ENCODE measurements at places on chromosomes 5 and 9.

- no peak for DNase-seq
Observed at GRCh38 chr9:115164511-115164974, 46.6 kb upstream of the TNC start.

GRCh38 chr5:93583439-93583767 is 381 bp downstream of the NR2F1 start:
- DNase-seq: no peak

GRCh38 chr9:93099551-93100275 is 3.7 kb downstream of the CARD19 start:
- DNase-seq: no peak

DNA sequence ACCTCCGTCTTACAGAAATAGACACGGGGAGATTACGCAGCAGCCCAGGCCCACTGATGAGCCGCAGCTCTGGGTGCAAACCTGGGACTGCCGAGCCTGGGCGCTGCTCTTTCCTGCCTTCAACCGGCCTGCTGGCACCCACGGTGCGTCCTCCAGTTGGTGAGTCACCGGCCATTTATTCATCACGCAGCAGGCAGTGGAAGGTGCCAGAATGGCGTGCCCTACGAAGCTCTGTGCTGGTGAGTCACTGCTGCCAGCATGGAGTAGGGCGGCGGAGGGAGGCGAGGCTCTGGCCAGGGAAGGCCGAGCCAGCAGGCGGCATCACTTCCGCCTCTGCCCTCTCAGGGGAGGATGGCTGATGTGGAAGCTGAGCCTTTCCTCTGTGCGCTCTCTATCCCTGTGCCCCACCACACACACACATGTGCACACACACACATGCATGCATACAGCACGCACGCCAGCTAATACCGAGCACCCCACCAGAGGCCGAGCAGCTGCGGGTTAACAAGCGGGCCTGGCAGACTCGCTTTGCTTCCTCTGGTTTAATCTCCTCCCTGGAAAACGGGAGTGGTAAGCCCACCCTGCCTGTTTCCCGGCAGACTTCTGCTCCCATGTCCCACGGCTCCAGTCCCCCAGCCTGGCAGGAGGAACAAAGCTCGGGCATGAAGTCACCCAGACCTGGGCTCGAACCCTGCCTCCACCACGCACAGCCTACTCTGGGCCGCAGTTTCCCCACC is 39.2 kb downstream of the OLFM1 start:
- DNase-seq: no peak

DNA sequence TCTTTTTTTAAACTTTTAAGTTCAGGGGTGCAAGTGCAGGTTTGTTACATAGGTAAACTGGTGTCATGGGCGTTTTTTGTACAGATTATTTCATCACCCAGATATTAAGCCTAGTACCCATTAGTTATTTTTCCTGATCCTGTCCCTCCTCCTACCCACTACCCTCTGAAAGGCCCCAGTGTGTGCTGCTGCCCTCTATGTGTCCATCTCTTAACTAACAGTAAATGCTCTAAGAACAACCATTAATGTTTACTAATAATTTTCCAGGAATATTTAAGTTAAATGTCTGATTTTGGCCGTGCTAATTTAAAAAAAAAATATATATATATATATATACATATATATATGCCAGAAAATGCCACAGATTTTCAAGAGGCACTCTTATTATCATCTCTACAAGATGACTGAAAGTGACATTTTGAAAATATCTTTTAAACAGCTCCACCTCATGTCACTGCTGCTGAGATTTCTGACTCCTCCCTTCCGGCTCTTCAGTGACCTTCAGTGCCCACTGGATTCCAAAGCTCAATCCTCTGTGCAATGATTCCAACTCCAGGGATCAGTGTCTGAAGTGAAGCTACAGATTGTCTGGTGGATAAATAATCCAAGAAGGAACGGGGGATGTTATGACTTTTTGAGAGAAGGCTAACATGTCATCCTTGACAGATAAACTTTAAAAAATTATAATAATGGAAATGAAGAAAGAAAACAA is 46.7 kb upstream of the HNRNPA0 start:
- DNase-seq: no peak

DNA sequence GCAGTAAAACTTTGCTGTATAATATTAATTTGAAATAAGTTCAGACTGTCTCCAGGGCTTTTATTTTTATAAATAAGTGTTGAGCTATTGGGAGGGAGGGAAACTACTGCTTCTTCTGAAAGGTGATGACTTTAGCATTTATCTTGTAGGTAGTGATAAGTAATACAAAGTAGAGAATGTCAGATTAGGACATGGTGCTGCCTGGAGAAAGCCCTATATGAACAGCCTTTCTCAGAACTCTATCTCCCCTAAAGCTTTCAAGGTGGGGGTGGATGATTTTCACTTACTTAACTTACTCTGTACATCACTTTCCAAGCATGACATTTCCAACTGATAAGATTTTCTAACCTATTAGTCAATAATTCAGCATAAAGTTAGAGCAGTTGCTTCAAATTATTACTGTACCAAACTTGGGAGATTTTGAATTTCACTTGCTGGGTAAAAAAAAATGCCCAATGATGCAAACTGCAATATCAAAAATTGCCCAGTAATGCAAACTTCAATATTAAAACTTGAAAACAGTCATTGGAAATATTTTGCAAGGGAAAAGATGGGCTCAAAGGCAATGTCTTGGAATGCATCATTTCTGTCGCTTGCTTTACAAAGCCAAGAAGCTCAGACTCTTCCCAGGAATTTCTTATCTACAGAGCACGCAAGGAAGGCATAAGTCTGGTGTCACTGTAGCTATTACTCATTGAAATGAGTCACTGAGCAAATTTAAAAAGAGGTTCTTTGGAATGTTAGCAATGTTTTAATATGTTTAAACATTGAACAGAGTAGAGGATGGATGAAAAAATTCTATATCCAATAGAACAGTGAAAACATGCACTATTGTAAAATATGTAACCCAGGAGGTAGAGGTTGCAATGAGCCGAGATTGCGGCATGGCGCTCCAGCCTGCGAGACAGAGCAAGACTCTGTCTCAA is 569.5 kb downstream of the PSAT1 start:
- no peak for DNase-seq

- DNase-seq: peak; percentile 6
Observed at GRCh38 chr5:38258319-38259061, at the start of gene EGFLAM. Gene EGFLAM (plus strand): TSS chr5:38258559. CDS start chr5:38258755, 196 bp downstream.

DNA sequence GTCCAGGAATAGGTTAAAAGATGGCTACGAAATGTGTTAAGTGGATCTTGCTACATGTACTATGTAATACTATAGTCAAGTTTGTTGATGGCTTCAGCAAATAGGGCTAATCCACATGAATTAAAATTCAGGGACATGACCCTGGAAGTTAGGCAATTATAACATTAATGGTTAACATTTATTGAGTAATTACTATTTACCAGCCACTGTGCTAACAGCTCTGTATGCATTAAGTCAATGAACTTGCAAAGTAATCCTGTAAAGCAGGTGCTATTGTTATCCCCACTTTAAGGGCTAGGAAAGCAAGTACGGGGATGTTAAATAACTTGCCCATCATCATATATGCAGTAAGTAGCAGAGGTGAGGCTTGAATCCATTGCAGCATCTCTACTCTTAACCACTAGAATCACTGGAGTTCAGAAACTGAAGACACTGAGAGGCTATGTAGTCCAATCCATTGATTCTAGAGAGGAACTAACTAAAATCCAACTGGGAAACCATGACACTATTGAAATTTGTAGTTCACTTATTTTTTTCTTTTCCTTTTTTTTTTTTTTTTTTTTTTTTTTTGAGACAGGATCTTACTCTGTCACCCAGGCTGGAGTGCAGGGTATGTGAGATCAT is 77.5 kb upstream of the SPINK5 start:
- no peak for DNase-seq

GRCh38 chr5:152978141-152978835 is 512.2 kb upstream of the GRIA1 start:
- no peak for DNase-seq

DNA sequence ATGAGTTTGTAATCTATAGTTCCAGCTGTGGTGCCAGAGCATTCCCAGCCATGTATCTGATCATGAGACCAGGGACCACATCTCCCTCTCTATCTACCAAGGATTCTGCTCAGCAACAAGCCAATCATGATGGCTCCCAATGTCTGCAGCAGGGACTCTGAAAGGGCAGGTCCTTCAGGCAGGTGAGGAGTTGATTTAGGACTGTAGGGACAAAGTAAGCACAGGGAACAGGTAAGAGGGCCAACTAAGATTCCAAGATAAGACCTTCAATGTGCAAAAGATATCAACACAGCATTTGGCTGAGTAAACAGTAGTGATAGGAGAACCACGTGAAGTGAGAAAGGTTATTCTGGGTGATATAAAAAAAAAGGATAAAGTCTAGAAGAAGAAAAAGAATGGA is 8.5 kb downstream of the XPA start:
- DNase-seq: no peak

GRCh38 chr9:134785325-134786108 is 95.1 kb upstream of the FCN2 start:
- DNase-seq: no peak

GRCh38 chr9:81848472-81848871 is 79.8 kb upstream of the SPATA31D4 start:
- DNase-seq: no peak

DNA sequence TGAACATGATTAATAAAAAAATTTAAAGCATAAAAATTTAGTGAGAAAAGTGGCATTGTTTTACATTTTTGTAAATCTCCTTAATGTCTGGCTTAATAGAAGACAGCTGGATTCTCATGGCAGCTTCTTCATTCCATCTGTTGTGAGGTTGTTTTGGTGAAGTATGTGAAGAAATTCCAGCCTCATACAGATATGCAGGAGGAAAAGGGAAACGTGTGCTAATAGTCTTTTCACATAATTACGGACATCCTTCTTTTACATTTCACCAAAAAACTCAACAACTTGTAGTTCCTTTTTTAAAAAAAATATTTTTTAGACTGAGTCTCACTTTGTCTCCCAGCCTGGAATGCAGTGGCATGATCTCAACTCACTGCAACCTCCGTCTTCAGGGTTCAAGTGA is 46.9 kb downstream of the HACD4 start:
- DNase-seq: no peak

DNA sequence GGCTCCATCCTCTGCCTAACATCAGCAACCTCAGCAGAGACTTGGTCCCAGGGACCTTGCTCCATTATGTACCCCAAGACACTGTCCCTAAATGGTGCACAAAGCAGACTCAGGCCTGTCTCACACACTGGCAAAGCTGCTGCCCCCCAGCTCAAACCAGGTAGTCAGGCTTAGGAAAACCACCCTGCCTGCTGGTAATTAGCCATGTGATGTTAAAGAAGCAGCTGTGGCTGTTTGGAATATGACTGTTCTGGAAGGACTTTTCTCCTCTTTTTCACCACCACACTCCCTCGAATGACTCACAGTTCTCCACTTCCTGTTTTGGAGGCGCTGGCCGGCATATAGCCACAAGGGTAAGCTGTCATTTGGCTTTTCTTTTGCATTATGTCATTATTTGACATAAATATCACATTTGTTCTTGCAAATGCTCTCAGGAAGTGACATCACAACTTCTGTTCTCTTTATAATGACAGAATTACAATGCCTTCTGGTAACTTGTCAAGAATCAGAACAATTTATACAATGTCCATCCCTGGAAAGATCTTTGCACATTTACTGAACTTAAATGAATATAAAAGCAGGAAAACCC is 113.9 kb downstream of the SUSD1 start:
- peak; percentile 65 for DNase-seq

DNA sequence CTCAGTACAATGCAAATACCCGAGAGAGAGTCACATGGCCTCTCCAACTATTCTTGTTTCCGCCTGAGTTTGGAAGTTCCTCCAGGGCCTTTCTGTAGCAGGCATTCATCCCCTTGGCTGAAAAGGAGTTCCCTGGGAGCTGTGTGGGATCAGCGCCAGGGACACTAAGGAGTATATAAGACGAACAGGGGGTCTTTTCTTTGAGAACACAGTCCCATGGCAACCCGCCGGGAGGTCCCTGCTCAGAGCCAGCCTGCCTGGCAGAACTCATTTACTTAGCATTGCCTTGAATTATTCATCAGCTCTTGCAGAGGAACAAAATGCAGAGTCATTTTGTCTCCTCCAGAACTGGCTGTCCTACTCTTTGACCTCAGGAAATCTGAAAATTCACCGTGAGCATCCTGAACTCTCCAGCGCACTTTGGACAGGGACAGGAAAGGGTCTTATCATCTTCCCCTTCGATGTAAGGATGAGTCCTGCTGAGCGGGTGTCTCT is 120.4 kb upstream of the OSMR start:
- no peak for DNase-seq

- DNase-seq: no peak
Observed at GRCh38 chr5:145362266-145362665, 472.9 kb downstream of the PRELID2 start.

- no peak for DNase-seq
Observed at GRCh38 chr5:149793256-149793550, 63.1 kb downstream of the PPARGC1B start.

DNA sequence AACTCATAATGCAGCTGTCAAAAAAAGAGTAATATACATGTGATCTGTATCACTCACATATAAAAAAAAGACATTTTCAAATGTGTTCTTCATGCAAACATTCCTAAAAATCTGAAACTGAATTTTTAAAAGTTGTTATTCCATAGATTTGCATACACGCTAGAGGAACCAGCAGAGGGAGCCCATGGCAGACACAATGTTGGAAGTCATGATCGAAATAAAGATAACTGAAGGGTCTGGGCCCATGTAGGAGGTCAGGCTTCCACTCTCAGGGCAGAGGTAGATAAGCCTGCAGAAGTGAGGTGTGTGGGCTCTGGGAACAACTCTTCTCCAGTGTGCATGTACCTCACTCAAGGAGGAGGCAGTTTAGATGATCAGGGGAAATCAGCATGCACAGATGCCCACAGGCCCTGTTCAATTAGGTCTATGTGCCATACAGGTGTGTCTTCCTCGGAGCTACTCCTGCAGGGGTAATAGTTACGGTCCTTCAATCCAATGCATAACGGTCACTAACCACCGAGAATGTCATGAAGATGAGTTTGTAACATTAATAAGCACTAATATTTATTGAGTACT is 208.6 kb downstream of the EPB41L4A start:
- DNase-seq: no peak

DNA sequence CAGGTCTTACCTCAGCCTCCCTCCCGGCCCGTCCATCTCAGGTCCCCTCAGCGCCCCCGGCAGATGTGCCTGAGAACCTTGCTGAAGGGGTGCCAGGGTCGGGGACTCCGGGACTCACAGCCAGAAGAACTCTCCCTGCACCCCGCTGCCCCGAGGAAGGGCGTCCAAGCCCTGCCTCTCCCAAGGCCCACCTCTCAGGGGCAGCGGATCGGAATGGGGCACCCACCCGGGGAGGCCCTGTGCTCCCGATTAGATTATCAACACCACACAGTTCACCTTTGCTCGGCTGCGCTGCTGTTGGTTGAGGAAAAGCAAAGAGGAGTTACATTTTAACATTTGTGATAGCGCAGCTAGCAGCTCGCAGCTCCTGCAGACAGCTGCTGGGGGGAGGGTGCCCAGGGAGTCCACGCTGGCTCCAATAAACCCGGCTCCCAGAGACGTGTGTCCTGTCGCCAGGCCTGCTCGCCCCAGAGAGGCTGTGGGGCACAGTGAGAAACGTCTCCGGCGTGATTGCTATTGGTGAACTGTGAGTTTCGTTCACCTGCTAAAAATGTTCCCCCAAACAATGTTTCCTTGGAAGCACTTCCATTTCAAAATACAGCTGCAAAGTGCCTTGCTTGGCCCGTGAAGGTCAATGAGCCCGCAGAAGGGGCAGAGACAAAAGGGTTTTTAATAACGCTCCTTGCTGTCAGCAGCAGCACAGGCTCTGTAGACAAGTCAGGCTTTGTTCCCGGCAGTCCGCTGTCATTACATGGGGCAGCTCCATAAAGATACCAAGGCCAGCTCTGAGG is 18.6 kb upstream of the SLC6A19 start:
- DNase-seq: no peak

Measured in GM06990 (cell line).